Activated naive CD4-positive, alpha-beta T cell treated with anti-CD3 and anti-CD28 coated beads, Interleukin-2, amount 50 U/mL, for 72 hours (primary cell): ENCODE measurements at places on chromosomes 12 and 14.

- no peak for DNase-seq
Observed at GRCh38 chr14:96252999-96253539, 2.9 kb upstream of the BDKRB1 start.

GRCh38 chr12:114685869-114686268, 1.9 kb upstream of the TBX3 start:
- no peak for DNase-seq

GRCh38 chr14:93091666-93092065, 24.1 kb downstream of the ITPK1 start:
- no peak for DNase-seq

GRCh38 chr12:54259194-54260011, 20.5 kb downstream of the CBX5 start:
- DNase-seq = no peak

GRCh38 chr14:69861025-69861569, 18.1 kb upstream of the SMOC1 start:
- no peak for DNase-seq

- no peak for DNase-seq
Observed at GRCh38 chr14:82889701-82890100, 1356.0 kb upstream of the SEL1L start.

GRCh38 chr12:46579474-46579873, 206.9 kb upstream of the SLC38A2 start:
- DNase-seq = no peak
